ENCODE measurements at places on chromosomes 6 and 20.

DNA sequence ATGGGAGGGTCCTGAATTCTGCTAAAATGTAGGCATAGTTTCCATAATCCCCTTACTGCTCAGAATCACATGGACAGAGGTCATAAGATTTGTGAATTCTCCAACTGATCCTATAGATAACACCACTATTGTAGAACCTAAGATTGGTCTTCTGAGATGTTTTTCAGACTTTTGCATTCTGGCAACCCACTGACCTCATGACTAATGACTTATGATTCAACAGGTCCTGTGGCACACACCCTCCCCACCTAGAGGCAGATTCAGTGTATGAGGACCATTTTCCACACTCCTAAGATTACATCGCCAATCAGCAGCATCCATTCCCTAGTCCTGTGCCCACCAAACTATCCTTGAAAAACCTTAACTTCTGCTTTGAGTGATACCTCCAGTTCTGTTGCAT lies 207.2 kb downstream of the BTBD9 start:
- no peak for DNase-seq

GRCh38 chr6:76677017-76677416 lies 604.6 kb upstream of the IMPG1 start:
- DNase-seq: no peak

GRCh38 chr6:83083476-83083875 lies 16.0 kb downstream of the DOP1A start:
- no peak for DNase-seq

DNA sequence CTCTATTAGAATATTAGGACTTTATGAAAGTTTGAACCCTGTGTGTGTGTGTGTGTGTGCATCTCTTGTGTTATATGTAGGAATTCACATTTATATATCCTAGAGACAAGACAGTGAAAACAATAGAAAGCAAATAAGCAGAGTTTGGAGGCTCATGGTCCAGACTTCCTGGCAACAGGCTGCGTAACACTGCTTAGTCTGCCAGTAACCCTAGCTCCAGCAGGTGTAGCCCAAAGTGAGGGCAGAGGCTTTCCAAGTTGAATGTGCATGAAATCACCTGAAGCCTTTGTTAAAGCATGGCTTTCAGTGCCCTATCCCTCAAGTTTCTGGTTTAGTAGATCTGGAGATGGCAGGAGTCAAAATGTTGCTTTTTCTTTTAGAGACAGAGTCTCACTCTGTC lies 569.9 kb downstream of the KIF16B start:
- no peak for DNase-seq

DNA sequence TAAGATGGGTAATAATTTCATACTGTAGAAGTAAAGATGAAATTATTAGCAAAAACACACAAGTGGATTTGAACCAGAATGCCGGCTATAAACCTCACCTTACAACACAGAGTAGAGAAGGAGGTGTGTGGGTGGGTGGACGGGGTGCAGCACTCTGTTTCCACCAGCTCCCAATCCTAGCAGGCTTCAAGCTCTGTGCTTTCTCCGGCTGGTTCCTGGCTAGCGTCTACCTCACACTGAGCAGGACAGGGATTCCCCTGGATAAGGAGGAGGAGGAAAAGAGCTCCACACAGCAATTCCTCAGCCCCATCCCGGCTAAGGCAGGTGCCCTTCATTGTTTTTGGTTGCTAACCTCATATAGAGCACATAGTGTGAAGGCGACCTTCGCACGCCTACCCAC lies 453.3 kb downstream of the C6orf118 start:
- DNase-seq: no peak

DNA sequence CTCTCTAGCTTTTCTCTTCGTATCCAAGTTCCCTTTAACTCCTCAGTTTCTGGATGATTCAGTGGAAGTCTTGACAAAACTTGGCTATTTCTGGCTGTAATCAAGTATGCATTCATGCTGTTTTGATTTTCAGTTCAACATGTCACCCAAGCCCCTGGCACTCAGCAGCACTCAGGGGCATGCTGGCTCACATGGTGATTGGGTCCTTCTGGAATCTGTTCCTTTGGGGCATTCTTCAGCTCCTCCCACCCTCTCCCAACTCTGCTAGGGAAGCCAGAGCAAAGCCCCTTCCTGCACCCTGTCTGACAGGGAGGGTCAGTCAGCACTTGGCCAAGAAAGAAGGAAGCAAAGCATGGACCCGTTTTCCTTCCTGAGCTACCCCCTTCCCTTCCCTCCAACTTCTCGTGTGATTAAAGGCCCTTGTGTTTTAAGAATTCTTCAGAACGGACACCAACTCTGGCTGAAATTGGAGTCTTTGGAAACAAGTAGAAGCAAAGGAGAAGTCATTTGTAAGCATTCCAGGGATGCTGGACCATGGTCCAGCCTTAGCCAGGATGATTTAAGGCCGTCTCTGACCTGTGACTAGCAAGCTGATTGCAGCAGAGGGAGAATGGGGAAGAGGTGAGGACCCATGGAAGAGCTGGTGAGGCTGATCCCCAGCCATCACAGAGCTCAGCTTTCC lies 7.1 kb downstream of the PLEKHG1 start:
- no peak for DNase-seq

DNA sequence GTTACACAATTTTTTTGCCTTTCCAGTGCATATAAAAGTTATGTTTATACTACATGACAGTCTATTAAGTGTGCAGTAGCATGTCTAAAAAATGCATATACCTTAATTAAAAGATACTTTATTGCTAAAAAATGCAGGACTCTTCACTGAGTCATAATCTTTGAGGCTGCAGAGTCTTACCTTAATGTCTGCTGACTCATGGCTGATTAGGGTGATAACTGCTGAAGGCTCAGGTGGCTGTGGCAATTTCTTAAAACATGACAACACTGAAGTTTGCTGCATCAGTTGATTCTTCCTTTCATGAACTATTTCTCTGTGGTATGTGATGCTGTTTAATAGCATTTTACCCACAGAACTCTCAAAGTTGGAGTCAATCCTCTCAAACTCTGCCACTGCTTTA lies 19.1 kb downstream of the ZSCAN23 start:
- no peak for DNase-seq

DNA sequence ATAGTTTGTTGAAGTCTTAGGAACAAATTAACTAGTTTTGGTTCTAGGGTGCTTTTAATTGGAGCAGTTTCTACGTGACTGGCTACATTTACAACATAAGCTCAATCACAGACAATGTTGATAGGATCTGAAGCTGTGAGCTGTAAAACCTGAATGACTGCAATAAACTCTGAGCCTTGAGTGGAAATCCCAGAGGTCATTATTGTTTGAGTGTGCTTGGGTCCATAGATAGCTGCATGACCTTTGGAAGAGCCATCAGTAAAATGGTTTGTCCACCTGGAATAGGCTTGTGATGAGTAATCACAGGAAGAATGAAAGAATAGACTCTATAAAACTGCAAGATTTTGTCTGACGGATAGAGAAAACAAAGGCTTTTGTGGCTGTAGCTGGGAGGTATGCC lies 26.7 kb downstream of the HLA-DRB1 start:
- DNase-seq: no peak

GRCh38 chr20:1632178-1632577 lies 12.4 kb upstream of the SIRPB1 start:
- no peak for DNase-seq

GRCh38 chr6:38671885-38672467 lies 31.0 kb downstream of the GLO1 start:
- peak; percentile 17 for DNase-seq

DNA sequence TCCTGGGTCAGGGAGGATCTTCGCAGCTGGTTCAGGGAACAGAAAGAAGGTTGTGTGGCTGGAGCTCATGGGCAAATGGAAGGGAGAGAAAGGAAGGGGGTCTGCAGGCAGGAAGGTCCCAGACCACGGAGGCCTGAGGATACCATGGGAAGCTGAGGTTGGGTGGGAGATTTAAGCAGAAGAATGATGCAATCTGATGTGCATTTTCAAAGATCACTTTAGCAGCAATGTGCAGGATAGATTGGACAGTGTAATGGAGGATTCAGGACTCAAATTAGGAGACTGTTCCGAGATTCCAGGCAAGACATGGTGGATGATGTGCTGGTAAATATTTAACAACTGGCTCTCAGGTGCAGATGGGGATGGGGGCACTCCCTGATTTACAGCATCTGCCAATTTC lies 5.8 kb upstream of the RRBP1 start:
- no peak for DNase-seq

GRCh38 chr6:147226877-147227276 lies 22.7 kb downstream of the STXBP5 start:
- DNase-seq: no peak

- DNase-seq: no peak
These were observed 25.1 kb downstream of the NEDD9 start for GRCh38 chr6:11207199-11207968.

DNA sequence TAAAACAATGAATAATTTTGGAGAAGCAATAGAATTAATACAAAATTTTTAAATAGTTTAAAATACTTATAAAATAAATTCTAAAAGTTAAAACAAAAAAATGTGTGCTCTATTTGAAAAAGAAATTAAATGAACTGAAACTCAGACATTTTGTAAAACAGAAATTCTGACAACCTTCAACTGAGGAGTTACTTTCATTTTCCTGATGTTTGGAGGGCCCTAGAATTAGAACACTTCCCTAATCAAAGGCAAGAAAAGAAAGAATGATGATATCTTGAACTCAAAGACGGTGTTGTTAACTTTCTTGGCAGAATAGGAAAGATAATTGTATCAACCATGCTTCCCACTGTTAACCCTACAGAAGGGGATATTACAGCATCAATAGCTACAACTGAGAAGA lies 27.9 kb downstream of the SNX14 start:
- DNase-seq: no peak

DNA sequence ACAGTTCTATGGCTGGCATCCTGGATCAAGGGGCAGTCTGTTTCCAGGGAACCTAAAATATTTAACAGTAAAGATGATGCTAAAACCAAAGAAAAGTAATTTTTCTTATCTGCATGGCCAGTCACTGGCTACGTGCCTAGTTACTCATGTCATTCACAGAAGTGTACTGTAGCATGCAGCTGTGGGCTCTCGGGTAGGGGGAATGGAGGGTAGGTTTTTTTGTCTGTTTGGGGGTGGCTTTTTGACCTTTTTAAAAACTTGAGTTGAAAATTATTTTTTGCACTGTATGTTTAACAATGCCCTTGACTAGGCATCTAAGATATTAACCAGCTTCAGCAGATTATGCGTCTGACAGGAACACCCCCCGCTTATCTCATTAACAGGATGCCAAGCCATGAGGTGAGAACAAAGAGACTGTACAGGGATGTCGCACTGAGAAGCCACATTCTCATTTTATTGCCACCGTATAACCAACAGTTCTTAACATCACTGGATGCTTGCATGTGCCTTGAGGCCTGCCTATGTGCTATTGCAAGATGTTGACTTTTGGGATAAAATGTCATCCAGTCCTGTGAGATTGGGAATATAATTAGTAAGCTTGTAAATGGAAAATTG lies 30.3 kb upstream of the MAPK13 start:
- no peak for DNase-seq

GRCh38 chr6:134882426-134883038 lies 67.4 kb downstream of the ALDH8A1 start:
- peak; percentile 42 for DNase-seq

DNA sequence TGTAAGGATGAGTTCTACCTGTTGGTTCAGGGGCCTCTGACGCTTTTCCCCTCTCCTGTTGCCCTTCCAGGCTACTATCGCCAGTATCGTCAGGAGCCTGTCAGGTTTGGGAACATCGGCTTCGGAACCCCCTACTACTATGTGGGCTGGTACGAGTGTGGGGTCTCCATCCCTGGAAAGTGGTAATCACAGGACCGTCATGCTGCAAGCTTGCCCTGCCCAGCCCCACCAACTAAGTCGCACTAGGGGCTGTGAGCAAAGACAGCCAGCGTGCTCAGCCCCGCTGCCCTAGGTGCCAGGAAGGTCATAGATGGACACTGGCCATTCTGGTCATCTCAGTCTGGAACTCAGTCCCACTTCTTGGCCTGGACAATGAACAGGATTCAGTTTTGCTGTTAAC lies 102.1 kb downstream of the FNDC1 start:
- DNase-seq: no peak

GRCh38 chr6:108113557-108114519 lies 39.3 kb upstream of the OSTM1 start:
- peak; percentile 62 for DNase-seq

GRCh38 chr6:81561731-81562130 lies 190.8 kb downstream of the TENT5A start:
- no peak for DNase-seq

DNA sequence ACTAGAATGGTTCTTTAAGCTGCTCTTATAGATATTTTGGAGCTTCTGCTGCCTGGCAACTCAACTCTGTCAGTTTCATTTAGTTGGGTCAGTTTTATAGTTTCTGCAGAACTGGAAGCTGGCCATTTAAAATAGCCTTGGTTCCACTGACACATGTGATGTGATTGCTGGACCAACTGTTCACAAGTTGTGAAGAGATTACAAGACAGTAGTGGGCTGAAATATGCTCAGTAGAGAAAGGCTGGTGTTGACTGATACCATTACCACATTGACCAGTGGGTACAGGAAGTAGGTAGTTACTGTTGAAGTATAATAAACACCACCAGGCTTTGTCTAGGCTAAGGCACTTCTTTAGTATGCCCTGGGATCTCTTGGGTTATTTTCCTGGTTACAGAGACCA lies 39.0 kb downstream of the BCKDHB start:
- no peak for DNase-seq

GRCh38 chr20:48818481-48818987 lies 9.3 kb downstream of the PREX1 start:
- DNase-seq: no peak

DNA sequence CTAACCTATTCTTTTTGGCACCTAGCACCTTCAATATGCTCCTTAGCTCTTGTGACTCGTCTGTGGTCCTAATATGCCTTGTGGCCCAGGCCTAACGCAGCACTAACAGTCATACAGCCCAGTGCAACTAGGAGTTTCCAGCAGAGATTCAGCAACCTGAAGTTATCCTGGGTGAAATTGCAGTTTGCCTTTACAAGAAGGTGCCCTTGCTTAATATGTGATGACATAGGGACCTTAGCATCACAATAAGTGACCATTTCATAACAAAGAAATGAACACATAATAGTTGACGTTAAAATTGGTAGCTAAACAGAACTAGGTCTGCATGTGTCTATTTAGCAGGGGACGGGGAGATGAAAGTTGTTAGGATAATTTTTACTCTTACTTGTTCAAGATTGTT lies 10.1 kb downstream of the FIG4 start:
- DNase-seq: no peak

DNA sequence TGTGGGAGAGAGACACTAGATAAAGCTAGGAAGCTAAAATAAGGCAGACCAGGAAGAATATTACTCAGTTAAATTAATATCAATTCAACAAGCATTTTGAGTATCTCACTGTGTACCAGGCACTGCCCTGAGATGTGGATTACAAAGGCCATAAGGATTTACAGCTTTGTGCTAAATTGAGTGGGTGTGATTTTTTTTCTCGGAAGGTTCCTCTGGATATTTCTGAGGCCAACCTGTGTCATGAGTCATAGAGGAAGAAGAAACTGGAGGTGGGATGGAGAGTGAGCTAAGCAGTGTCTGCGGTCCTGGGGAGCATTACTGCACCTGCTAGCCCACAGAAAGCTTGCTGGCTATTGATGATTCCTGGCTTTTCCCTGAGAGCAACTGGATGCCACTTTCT lies 135.2 kb downstream of the RFPL4B start:
- DNase-seq: no peak

All from neuronal stem cell (in vitro differentiated cells).